ENCODE measurements at places on chromosomes 3 and 15.

DNA sequence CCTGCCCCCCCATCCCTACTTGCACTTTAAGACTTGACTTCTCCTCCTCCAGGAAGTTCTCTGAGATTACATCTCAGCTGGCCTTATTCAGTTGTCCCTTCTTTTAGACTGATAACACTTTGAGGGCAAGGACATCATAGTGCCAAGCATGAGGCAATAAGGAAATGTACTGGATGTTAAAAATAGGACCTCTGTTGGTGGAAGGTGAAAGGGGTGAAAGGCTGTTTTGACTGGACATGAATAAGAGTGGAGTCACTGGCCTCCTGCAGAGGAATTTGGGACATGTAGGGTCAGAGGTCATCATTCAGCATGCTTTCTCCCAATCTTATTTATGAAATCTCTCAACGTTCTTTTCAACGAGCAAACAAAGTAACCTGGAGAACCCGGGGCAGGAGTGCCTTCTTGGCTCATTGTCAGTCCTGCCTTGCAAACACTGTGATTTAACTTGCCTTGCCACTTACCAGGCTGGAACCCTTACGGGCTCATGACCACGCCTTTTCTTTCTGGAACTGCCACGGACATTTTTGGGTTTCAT is 38.6 kb downstream of the TRIM71 start:
- DNase-seq, result no peak

DNA sequence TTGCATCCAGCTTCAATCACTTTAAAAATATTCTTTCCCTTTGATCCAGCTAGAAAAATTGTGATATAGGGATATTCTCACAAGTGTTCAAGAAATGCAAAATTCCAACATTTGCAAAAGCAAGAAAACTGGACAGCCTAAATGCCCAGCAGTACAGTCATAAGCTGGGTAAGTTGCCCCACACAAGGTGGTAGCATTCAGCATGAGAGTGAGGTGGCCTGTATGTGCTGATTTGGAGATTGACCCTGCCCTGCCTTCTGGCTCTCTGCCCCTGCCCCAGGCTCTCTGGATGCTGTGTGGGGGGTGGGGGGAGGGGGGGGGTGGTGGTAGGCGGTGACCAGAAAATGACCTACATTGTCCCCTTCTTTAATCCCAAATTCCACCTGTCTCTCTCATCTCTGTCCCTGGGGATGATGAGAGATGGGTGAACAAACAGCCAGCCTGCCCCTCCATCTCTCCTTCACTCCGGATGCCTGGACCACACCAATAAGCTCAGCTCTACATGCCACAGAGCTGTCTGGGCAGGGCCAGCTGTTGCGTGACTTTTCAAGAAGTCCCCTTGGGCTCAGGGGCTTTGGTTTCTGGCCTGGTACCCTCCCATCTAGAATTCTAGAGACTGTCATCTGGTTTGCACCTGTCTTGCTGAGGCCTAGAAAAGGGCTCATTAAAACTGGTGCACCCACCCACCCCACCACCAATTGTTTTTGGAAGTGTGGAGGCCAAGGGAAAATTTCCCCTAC is 42.2 kb downstream of the SLC28A1 start:
- no peak for DNase-seq

DNA sequence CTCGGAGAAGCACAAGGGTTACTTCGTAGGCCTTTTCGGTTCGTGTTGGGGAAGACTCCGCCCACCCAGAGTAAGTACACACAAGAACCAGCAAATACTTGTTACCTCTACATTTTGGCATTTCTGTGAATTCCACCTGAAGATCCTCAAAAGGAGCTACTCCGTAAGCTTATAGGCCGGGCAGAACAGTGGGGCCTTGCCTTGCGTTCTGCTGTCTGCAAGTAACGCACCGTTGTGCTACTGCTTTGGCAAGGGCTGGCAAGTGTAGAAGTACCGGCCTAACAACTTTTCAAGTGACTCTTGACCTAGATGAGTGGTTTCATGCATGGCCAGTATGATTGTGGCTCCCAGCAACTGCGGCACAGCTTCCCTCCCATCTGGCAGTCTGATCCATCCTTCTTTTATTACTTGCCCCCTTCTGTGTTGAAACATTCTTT is 6.4 kb upstream of the DNAAF4 start:
- DNase-seq, result no peak

DNA sequence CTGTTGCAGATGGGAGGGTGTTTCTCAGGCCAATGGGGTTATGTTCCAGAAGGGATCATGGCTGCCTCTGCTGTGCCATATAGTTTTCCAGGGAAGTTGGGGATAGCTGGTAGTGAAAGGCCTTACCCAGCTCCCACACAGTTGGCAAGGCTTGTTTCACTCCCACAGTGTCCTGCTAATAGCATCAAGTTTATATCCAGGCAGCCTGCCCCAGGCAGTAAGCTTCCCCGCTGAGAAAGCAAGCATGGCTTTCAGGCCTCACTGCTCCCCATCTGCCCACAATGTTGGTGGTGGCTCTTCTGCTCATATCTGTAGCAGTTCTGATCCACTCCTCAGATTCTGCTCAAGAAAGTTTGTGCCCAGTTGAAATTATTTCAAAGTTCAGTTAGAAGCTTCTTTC is 50.9 kb upstream of the DCBLD2 start:
- no peak for DNase-seq

- DNase-seq, result no peak
Measured at GRCh38 chr3:49628249-49628648, 45.9 kb upstream of the APEH start.

- DNase-seq, result no peak
Measured at GRCh38 chr3:53232641-53233377, 23.0 kb downstream of the TKT start.

DNA sequence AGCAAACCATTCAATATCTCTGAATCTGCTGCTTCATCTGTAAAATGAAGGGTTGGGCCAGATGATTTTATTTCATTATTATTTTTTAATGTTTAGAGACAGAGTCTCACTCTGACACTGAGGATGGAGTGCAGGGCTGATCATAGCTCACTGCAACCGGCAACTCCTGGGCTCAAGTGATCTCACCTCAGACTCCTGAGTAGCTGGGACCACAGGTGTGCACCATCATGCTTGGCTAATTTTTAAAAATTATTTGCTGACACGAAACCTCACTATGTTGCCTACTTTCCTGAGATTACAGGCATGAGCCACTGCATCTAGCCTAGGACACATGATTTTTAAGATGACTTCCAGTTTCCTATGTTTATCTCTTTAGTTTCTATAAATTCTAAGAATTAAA is 105.8 kb downstream of the P3H2 start:
- DNase-seq, result no peak

DNA sequence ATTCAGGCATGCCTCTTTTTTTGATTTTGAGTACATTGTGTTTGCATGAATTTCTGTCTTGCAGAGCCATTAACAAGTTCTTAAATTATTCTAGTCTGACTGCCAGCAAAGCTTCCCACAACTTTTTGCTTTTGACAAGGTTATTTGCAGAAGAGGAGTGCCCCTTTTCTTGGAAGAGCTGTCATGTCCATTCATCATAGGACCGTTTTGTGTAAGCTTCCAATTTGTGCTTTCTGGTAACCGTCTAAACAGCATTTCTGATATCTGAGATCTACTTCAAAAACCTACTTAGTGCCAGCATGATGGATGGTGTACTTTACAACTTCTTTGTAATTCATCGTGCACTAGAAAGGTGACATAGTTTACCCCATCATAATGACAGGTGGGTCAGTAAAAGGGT is 379.7 kb downstream of the NAALADL2 start:
- no peak for DNase-seq

GRCh38 chr15:95898761-95899160 is 431.7 kb upstream of the NR2F2 start:
- DNase-seq, result no peak

DNA sequence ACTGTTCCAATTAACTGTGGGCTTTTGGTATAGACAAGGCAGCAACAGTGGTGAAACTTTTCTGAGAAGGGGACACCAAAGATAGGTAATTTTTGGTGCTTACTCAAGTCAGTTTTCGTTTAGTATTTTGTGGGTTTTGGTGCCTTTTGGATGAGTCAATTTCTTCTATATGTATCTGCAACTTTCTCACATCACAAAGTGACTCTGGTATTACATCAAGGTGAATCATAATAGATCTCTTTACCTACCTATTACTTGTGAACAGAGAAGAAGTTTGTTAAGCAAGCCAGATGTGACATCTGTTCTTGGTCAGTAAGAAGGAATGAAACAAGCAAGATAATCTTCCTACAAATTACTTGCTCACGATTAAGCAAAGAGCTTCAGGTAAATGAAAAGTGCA is 732.4 kb upstream of the DPPA4 start:
- no peak for DNase-seq

GRCh38 chr3:160948273-160948672 is 156.9 kb downstream of the B3GALNT1 start:
- peak; percentile 48 for DNase-seq

- no peak for DNase-seq
Measured at GRCh38 chr3:132550579-132551305, 46.3 kb upstream of the ACKR4 start.
